Activated naive CD8-positive, alpha-beta T cell treated with anti-CD3 and anti-CD28 coated beads, Interleukin-2, amount 50 U/mL, for 24 hours (primary cell): ENCODE measurements at places on chromosomes 6 and 20.

DNA sequence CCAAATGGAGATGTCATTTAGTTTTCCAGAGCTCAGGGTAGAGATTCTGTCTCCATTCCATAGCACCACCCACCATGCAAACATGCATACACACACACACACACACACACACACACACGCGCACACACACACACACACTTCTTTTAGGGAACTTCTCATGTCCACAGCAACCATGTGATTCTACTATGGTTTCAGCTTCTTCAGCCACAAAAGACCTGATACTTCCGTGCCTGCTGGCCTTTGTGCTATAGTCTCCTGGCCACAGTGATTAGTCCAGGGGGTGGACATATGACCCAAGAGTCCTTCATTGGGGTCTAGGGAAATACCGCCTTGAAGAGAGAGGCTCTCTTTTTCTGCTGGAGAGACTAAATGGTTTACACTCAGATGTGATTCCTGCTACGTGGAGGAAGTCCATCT lies 53.5 kb downstream of the CARMIL1 start:
- no peak for DNase-seq

DNA sequence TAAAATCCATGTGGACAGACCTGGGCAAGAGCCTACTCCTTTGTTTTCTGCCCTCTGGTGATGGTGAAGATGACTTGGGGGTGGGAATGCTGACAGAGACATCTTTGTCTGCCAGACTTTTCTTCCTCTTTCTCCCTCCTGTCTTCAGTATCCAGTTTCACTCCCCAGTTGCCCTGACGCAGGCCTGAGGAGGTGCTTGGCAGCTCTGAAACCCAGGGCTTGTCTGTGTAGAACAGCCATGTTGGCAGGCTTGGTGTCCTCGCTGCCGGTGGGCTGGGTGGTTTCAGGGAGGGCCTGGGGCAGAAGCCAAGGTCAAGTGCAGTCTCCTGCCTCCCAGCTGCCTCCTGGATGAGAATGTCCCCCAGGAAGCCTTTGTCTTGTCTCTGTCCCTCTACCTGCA lies 22.5 kb downstream of the CCDC167 start:
- DNase-seq = no peak

DNA sequence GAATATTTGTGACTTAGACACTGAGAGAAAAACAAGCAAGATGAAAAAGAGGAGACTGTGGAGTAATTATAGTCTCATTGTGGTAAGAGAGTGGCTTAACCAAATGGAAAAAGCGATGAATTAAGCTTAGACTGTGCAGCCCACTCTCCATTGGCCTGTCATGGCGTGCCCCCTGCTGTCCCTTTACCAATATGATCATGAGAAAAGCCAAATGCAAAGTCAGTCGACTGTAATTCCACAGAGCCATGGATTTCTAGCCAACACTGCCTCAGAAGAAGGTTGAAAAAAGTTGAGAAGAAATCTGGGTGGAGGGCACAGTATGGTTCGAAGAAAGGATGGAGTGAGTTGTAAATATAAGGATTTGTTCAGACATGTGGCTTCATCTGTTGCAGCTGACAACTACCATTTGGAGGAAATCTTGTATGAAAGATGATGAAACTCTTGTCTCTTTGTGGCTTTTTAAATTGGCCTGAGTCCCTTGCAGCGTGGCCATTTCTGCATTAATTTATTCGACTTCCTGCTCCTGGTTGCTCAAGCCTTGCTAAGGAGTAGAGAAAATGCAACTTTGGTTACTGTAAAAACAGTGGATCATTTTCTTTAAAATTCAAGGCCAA lies 251.4 kb downstream of the DOK5 start:
- DNase-seq = no peak

DNA sequence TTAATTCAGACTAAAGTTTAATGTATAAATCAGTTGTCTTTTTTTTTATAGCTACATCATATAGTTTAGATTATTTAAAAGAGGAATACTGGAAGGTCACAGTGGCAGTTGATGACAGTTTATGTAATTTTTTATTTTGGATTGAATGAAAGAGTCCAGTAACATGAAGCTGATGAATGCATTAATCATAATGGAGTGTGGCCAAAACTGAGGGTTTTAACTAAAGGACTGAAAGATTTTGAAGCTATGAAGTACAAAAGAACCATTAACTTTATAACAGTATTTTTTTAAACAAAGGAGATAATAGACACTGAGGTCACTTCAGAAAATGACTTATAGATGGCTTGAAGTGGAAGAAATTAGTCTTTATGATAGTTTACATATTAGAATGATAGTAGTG lies 41.3 kb downstream of the TRMT11 start:
- DNase-seq = no peak

GRCh38 chr6:30591008-30591407 lies 19.8 kb downstream of the ABCF1 start:
- no peak for DNase-seq

DNA sequence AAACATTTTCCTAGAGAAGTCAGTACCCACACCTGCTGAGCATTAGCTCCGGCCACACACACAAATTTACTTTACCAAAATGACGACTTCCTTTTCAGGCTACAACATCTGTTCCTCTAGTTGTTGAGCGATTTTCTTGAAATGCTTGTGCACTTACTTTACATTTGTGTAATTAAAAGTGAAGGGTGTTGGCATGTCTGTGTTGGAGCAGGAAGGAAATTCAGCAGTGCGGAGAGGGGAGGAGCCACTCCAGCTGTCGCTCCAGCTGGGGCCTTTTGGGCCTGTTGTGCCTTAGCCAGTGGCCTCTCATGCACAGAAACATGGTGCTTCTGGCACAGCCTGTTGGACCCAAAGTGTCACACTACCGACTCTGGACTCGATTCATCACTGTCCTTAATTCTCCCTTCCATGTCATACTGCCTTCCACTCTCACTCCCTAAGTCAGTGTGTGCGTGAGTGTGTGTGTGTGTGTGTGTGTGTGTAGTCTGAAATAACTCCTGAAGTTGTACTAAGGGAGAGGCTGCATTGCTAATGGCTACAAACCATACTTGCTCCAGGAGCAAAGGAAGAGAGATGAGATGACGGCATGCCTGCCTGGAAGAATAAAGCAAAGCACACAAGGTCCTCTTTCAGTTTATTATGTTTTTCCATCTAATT lies 191.8 kb upstream of the ARG1 start:
- DNase-seq = no peak

DNA sequence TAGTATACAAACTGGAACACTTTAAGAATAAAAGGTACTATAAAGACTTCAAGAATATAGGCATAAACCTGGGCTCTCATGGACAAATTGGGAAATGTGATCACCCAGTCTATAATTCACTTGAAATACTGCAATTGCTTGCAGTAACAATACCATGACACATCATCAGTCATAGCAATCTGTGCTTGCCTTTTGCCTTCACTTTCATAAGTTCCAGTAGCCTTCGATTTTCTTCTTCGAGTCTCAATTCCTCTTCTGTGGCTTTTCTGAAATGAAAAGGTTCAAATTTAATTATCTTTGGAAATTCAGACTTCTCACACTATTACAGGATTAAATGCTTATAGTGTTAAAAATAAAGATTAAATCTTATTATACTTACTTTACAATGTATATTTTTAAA lies 96.3 kb upstream of the ZBTB24 start:
- DNase-seq = no peak

DNA sequence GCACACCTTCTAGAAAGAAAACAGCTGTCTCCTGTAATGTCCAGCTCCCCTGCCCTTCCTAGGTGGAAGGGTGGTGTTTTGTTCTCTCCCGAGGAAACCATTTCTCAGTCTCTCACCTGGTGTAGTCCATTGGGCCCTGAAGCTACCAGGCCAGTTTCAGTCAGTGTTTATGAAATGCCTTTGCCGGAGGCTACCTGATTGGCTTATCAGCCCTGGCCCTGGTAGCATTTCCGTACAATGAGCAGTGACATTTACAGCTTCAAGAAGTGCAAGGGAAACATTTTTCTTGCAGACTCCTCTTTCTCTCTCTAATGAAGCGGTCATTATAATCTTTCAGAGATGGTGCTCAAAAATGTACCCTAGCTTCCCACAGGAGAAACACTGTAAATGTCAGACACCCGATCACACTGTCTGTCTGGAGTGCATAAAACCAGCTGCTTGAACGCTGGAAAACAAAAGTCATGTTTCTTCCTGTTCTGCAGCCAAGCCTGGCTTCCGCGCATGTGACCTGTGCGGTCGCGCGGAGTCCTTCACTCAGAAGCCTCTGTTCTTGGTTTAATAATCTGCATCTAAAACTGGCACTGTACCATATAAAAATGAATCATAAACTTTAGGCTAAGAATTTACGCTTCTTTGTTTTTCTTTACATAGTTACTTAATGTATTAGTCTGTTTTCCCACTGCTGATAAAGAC lies 28.4 kb upstream of the SAYSD1 start:
- peak; percentile 40 for DNase-seq

- peak; percentile 89 for DNase-seq
Observed at GRCh38 chr6:31396422-31397152, 6.8 kb upstream of the MICA start.

GRCh38 chr6:140436023-140436811 lies 1061.8 kb upstream of the CITED2 start:
- DNase-seq = no peak

DNA sequence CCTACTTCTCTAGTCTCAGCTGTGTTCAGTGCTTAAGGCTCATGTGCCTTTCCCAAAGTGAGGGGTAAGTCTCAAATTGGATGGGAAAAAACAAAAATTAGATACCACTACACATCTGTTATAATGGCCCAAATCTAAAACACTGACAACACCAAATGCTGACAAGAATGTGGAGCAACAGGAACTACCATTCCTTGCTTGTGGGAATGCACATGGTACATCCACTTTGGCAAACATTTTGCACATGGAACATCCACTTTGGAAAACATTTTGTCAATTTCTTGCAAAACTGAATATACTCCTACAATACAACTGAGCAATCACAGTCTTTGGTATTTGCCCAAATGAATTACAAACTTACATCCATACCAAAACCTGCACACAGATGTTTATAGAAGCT lies 109.3 kb downstream of the TENT5A start:
- no peak for DNase-seq

- DNase-seq = no peak
Observed at GRCh38 chr20:41992481-41992880, 374.3 kb upstream of the CHD6 start.

DNA sequence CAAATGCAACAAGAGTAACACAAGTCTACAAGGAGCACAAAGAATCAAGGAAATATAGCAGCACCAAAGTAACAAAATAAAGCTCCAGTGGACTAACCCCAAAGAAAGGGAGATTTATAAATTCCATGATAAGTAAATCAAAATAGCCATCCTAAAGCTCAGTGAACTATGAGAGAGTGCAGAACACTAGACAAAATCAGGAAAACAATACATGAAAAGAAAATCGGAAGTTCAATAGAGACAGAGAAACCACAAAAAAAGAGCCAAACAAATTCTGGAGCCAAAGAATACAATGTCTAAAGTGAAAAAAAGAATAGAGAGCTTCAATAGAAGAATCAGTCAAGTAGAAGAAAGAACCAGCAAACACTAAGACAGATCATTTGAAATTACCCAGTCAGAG lies 247.3 kb upstream of the TENT5A start:
- no peak for DNase-seq

DNA sequence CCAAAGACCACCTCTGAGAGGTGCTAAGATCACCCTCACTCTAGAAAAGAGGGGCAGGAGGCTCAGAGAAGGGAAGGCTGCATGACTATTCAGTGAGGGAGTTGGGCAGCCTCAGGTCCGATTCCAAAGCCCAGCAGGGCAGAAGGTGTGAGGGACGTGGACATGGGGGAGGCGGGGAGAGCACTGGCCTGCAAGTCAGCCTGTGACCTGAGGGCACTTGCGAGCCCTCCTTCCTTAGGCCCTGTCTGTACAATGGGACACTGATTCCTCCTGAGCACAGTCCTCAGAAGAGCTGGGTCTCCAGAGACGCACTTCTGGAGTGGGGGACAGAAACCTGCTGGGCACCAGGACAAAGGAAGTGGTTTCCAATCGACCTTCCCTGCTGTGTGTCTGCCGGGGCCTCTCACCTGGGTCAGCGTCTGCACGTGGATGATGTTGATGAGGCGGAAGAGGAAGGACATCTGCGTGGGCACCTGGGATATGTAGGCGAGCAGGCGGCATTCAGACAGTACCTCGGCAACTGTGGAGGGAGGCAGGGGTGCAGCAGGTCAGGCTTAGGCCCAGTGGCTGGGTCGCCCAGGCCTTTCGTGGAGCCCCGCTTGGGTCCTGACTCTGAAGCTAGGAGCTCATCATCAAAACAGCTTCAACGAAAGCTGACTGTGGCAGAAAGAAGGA lies 48.5 kb downstream of the MYH7B start:
- DNase-seq = no peak
